ENCODE measurements at places on chromosomes 16 and 17. TPM values are rescaled to one million over a fixed set of nuclear protein-coding genes. Genes with fewer than 3 reads are reported as not detected.

- peak; percentile 22 for ATAC-seq
Measured at GRCh38 chr17:32928586-32929535, 908 bp downstream of the TMEM98 start.

DNA sequence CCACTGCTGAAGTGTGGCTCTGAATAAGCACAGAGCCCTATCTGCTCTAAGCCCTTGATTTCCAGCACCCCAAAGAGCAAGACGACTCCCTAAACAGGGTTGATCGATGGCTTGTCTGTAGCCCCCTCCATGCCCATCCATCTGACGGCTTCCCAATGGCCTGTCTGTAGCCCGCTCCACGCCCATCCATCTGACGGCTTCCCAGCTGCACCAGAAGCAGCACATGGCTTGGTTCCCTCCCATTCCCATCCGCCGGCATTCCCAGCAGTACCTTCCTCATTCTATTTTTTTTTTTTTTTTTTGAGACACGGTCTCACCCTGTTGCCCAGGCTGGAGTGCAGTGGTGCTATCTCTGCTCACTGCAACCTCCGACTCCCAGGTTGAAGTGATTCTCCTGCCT is 64.5 kb downstream of the RBFOX3 start:
- no peak for ATAC-seq

- ATAC-seq, result peak; percentile 21
Measured at GRCh38 chr17:63402431-63403212, 43.5 kb downstream of the CYB561 start.

- no peak for ATAC-seq
Measured at GRCh38 chr17:46796956-46797530, 21.4 kb downstream of the WNT3 start.

The ORC6 gene
- total RNA-seq, result 0.84 TPM

- peak; percentile 66 for ATAC-seq
Measured at GRCh38 chr17:38741921-38742410, 6.2 kb downstream of the PCGF2 start.

- no peak for ATAC-seq
Measured at GRCh38 chr17:33603789-33604188, 310.7 kb upstream of the ASIC2 start.

All from gastroesophageal sphincter (tissue), 4 donors.